Activated CD4-positive, alpha-beta T cell treated with anti-CD3 and anti-CD28 coated beads, Interleukin-2, amount 50 U/mL, for 4 hours (primary cell): ENCODE measurements at places on chromosomes 7 and 10.
A peak's percentile ranks its signal among the peaks of the same experiment; 100 is the strongest.

- no peak for DNase-seq
Measured at GRCh38 chr7:41655426-41655825, 47.5 kb downstream of the INHBA start.

GRCh38 chr10:70578371-70578947, 24.1 kb downstream of the PRF1 start:
- peak; percentile 33 for DNase-seq

GRCh38 chr10:59098387-59098786, 78.1 kb upstream of the PHYHIPL start:
- no peak for DNase-seq

DNA sequence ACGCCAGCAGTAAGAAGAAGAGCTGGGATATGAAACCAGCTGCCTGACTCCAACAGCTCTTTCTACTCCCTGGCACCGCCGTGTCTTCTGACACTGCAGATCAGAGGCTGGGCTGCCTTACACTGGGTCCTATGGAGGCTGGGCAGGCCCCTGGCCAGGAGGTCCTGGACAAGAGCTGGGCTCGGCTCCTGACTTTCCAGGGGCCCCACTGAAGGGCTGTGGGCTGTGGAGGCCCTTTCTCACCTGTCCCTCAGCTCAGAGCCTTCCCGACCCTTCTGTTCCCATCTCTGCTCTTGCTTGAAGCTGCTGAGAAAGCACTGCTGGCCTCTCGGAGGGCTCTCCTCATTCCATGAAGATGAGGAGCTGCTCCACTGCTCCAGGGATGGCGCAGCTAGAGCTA, 85.9 kb upstream of the UNC5B start:
- DNase-seq, result no peak

- DNase-seq, result no peak
Measured at GRCh38 chr10:119189811-119190282, 11.2 kb upstream of the PRDX3 start.

GRCh38 chr7:195830-196128, 3.4 kb downstream of the FAM20C start:
- DNase-seq, result no peak

DNA sequence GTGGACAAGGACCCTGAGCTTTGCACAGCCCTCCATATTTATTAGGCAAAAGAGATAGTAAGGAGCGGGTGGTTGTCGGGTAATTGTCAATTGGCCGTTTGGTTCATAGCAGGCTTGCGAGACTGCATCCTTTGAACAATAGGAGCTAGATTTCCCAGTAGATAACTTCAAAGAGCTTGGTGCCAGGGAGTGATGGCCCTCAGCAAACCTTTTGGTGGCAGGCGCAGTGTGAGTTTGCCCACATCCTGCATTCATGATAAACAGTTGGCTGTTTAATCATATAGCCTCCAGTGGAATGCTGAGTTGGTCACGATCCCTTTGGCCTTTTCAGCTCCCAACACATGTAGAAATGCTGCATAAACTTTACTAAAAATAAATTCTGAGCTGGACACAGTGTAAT, 156.9 kb downstream of the AKR1D1 start:
- no peak for DNase-seq

DNA sequence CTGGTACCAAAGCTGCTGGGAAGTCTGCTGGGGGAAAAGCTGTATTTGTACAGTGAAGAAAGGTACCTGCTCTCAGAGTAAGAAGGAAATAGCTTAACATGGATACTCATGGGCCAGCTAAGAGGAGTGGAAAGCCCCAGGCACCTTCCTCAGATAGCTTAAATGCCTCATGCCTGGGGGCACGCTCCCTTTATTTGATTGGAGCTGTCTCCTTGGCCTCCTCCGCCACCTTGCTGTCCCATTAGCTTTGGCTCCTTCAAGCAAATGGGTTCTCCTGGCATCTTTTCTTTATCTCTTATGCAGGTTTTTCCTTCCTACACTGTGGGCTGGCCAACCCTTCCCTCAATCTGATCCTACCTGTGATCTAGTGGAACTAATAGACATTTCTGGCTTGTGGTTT, 318.5 kb downstream of the SH2D4B start:
- no peak for DNase-seq

DNA sequence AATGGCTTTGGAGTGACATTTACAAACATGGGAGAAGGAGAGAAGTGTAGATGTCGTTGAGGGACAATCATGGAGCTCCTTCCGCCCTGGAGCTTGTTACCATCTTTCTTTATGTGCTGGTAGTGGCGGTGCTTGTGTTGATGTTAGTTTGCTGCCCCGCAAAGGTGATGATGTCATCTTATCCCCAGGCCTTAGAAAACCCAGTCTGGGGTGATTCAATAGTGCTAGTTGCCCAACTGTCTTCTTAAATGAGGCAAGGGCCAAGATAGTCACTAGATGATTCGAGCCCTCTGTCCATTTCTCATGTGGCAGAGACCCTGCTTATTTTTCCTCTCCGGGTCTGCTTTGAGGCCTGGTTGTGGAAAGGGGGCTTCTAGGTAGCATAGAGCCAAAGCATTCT, 277.4 kb downstream of the CCSER2 start:
- no peak for DNase-seq

GRCh38 chr7:48182718-48183369, 11.6 kb downstream of the ABCA13 start:
- no peak for DNase-seq

GRCh38 chr7:98216941-98217622, 5.8 kb downstream of the BHLHA15 start:
- DNase-seq, result no peak

DNA sequence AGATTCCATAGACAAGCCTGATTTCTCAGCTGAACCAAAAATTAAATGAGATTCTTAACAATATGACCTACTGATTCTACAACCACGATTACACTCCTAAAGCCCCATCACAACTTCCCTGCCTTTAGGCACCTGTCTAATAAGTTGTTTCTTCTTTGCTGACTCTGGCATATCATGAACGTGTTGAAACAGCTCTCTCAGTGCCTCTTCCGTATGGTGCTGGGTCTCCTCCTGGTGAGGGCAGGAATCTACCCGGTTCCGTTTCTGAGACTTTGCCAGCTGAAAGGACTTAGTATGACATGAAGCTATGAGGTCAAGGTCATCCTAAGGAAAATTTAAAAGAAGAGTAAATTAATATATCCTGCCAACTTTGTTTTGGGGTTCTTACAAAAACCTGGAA, 48.6 kb downstream of the ARHGAP19 start:
- DNase-seq, result no peak

DNA sequence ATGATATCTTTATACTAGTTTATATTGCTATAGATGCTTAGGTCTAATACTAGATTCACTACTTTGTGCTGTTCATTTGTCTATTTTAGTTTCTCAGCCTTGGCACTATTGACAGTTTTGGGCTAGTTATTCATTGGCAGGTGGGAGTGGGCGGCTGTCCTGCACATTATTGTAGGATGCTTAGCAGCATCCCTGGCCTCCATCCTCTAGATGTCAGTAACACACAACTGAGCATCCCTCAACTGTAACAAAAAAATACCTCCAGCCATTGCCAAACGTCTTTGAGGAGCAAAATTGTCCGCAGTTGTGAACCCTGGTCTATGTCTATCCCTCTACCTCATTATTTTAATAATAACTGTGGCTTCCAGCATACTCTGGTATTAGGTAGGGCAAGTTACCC, 34.4 kb upstream of the PNLIP start:
- no peak for DNase-seq

- DNase-seq, result no peak
Measured at GRCh38 chr7:137685433-137686164, 161.2 kb downstream of the DGKI start.

DNA sequence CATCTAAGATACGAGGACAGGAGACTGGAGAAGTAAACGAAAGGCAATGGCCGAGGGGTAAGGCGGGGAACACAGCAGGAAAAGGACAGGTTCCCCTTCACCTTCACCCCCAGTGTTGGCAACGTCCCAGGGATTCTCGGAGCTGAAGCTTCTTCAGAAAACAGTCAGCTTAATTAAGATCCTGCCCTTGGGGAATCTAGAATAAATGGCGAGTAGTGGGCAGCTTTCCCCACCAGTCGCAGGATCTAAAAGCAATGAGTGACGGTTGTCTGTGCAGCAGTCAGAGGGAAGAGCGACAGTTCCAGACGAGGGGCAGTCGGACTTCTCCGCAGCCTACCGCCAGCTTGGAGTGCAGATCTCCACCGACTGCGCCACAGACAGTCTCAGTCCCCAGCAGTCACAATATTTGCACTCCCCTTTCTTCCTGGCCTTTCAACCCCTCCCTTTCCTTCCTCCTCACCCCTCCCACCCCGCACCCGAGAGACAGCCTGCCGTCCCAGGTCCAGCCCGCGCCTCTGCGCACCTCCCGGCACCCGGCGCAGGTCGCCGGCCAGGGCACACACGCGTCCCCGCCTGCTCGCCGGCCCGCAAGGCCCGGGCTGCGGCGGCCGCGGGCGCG, 10.9 kb upstream of the SP8 start:
- no peak for DNase-seq

DNA sequence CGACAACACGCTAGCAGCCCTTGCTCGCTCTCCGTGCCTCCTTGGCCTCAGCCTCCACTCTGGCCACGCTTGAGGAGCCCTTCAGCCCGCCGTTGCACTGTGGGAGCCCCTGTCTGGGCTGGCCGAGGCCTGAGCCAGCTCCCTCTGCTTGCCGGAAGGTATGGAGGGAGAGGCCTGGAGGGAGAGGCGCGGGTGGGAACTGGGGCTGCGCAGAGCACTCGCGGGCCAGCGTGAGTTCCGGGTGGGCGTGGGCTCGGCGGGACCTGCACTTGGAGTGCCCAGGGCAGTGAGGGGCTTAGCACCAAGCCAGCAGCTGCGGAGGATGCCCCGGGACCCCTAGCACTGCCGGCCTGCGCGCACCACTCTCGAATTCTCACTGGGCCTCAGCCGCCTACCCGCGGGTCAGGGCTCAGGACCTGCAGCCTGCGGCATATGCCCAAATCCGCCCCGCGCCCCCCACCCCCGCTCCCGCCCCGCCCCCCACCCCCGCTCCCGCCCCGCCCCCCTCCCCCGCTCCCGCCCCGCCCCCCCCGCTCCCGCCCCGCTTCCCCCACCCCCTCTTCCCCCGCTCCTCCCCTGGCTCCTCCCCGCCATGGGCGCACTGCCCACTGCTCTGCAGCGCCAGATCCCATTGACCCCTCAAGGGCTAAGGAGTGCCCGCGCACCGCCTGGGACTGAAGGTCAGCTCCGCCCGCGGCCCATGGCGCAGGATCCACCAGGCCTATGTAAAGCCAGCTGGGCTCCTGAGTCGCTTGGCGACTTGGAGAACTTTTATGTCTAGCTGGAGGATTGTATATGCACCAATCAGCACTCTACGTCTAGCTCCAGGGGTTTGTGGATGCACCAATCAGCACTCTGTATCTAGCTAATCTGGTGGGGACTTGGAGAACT, 15.9 kb upstream of the ACBD5 start:
- DNase-seq, result no peak

DNA sequence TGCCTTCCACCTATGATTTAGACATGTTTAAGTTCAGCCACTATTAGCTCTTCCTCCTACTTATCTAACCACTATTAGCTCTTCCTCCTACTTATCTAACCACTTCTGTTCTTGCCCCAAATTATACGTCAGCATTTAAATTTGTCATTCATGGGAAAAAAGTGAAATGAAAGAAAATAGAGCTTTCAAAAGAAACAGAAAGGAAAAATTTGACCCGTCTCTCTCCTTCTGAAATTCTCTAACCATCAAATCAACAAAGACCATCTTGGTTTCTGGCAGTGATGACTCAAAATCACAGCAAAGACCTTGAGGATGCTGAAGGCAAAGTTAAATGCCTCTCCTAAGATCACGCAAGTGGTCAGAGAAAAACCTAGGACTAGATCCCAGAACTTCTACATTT, 2.6 kb downstream of the LIPA start:
- no peak for DNase-seq
